ENCODE measurements at places on chromosomes 4 and X.

DNA sequence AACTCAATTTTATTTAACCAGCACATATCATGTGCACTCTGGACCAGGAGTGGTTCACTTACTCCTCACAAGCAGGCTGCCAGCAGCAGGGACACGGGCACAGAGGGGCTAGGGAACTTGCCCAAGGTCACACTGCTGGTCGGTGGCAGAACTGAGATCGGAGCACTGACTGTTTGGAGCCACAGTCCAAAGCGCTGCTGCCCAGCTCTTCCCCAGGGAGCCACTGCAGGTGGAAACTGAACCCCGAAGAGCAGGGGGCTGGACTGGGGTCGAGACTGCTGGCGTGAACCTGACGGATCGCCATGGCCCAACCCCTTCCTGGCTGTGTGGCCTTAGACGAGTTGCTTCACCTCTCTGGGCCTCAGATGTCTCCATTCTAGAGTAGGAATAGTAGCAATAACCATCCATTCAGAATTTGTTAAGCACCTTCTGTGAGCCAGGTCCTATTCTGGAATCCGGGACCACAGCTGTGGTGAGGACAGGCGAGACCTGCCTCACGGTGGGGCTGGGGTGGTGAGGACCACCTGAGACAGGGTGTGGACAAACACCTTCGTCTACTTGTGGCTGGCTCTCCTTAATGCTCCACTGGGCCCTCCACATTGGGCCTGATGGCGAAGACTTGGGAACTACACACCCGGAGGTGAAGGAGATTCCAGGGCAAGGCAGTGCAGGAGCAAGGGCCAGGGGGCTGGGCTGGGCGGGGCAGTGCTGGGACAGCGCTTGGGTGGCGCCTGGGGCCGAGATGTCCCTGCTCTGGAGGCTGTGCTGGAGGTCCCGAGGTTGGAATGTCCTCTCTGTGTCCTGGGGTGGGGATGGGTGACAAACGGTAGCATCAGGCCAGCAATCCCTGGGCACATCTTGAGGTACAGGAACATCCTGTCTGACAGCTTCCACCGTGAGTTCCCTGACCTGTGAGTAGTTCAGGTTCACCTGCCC is 32.0 kb upstream of the KIAA0232 start:
- DNase-seq, result no peak

- no peak for DNase-seq
Observed at GRCh38 chr4:138290805-138291204, 48.7 kb upstream of the SLC7A11 start.

GRCh38 chrX:47523713-47524166 is 37.3 kb upstream of the ARAF start:
- no peak for DNase-seq

DNA sequence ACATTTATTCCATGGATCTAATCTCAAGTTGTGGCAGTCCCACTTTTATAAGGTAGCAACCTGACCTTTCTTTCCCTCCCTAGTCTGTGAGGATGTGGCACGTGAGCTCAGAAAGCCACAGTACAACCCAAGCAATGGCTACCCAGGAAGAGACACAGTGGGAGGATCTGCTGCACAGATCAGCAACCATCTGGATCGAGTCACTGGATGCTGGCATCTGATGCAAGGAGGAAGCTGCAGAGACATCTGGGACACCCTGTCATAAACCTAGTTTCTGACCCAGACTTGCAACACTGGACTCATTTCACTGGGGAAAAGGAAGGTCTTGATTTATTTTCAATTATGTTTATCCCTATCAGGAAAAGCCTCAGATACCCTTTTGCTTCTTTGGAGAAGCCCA is 327.1 kb downstream of the PAPSS1 start:
- DNase-seq, result no peak

GRCh38 chr4:177308125-177308524 is 1.5 kb upstream of the NEIL3 start:
- DNase-seq, result no peak

DNA sequence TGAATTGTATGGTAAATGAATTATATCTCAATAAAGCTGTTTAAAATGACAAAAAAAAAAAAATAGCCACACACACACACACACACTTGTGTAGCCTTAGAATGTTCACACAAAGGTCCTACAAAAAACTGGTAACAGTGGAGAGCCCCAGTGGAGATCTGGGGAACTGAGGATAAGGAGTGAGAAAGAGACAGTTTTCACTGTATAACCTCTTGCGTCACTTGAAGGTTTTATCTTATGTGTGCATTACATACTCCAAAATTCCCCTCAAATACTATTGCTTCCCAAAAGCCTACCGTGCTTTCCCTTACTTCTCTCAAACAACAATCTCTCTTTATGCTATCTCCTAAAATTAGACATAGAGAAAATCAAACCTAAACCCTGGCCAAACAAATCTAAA is 67.8 kb downstream of the SMC1A start:
- no peak for DNase-seq

DNA sequence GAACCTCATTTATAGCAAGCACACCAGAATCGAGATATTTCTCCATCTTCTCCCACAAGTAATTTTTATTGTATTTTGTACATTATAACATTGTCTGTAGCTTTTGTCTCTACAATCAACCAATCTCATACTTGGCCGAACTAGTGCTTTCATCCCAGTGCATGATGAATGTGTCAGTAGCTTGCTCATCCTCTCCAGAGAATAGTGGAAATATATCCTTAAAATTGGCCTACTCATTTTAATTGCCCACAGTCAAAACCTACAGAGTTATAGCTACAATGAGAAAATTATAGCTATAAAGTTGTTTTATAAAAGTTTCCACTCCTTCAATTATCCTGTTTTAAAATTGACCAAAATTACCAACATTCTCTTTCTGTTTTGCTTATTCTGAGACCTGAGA is 103.8 kb downstream of the MAPK10 start:
- DNase-seq, result no peak

DNA sequence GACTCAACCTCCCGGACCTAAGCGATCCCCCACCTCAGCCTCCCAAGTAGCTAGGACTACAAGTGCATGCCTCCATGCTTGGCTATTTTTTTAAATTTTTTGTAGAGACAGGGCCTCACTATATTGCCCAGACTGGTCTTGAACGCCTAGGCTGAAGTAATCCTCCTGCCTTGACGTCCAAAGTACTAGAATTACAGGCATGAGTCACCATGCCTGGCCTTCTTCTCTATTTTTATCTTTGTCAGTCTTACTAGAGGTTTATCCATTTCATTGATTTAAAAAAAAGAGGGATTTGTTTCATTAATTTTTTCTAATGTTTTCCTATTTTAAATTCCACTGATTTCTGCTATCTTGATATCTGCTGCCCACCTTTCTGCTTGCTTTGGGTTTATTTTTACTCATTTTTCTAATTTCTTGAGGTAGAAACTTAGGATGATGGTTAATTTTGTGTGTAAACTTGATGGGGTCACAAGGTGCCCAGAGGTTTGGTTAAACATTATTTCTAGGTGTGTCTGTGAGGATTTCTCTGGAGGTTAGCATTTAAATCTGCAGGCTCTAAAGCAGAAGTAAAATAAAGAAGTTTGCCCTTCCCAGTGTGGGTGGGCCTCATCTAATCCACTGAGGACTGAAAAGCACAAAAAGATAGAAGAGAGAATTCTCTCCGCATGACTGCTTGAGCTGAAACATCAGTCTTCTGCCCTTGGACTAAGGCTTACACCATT is 116.2 kb upstream of the DCLK2 start:
- no peak for DNase-seq

- no peak for DNase-seq
Observed at GRCh38 chr4:48255072-48255958, 14.3 kb downstream of the TEC start.

DNA sequence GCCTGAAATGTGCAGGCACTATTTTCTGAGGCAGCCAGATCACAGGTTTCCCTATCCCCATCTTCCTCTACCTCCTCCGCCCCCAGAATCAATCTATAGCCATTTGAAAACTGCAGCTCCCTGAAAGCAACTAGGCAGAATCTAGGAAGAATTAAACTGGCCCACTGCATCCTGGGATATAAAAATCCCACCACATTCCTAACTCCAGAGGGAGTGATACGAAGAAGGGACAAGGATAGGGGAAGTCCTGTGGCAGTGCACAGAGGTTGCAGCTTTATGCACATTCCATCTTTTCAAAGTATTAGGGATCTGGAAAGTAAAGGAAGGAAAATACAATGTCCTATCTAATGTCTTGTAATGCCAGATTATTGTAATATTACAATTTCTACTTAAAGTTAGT is 18.3 kb upstream of the HERC3 start:
- DNase-seq, result no peak

DNA sequence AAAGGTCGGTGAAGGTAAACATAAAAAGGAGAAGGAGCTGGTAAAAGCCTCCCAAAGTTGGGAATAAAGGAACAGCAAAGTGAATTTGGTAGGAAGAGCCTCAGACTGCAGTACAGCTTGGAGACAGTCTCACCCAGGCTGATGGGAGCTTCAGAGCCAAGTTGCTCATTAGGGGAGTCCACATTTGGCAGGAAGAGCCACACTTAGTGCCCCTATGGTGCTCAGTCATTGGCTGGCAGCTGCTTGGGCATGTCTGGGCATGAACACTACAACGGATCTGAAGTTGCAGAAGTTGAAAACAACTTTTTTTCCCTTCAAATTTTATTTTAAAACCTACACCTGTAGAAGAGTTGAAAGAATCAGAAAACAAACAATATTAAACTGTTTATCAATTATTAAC is 2497.3 kb downstream of the ARAP2 start:
- DNase-seq, result no peak

GRCh38 chr4:40502220-40502619 is 127.4 kb downstream of the RBM47 start:
- no peak for DNase-seq

DNA sequence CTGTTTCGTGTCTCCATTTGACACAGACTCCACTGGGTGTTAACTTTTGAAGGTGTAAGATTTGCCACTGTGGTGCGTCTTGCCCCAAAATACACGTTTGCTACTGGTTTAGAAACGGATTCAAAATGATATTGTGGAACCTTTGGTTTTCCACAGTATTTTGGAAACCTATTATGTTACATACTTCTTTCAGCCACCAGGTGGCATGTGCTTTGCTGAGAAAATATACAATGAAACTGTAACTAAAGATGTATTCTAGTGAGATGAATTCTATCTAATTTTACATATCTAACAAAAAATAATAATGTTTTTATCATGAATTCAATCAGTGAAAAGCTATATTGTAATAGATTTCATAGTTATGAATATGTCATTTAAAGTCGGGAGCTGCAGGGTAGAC is 28.4 kb upstream of the SLITRK4 start:
- no peak for DNase-seq

GRCh38 chrX:118978451-118978850 is 4.0 kb downstream of the LONRF3 start:
- no peak for DNase-seq

DNA sequence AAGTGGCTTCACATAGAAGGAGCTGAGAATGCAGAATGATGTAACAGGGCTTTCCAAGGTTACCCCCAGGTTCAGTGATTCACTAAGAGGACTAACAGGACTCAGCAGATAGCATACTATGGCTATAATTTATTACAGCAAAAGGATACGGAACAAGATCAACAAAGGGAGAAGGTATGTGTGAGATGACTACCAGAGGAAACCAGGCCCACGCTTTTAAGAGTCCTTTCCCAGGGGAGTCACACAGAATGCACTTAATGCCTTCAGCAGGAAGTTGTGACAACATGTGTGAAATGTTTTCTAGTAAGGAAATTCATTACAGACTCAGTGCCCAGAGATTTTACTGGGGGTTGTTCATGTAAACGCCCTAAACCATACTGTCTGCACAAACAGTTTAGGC is 373.6 kb upstream of the MAGEB2 start:
- DNase-seq, result no peak

- no peak for DNase-seq
Observed at GRCh38 chr4:85939595-85939994, 420.3 kb downstream of the MAPK10 start.

GRCh38 chr4:123529278-123529568 is 132.6 kb downstream of the SPRY1 start:
- DNase-seq, result no peak

DNA sequence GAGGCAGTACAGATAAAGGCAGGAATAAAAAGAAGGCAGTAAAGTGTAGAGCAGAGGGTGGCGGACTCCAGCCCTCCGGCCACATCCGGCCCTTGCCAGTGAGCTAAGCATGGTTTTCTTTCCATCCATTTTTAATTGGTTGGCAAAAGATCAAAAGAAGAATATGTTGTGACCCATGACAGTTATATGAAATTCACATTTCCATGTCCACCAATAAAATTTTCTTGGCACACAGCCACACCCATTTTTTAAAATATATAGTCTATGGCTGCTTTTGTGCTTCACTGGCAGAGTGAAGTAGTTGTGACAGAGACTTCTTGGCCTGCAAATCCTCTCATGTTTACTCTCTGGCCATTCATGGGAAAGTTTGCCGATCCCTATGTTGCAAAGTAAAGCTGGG is 29.8 kb downstream of the SLC9A6 start:
- DNase-seq, result no peak

DNA sequence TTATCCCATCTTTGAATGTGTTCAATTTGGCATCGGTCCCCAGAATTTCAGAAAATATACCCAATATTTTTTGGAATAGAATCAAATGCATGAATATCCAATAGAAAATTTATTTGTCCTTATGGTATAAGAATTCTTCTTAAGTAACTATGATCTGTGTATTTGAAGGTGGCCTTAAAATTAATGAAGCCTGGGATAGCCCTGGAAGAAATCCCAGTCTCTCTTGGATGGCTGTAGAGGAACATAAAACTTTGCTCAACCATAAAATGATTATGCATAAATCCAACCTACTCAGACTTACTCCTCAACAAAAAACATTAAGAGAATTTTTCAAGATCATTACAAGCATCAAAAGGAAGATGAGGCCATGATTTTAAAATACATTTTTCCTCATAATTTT is 269.4 kb upstream of the SMIM31 start:
- DNase-seq, result no peak

GRCh38 chr4:153785910-153786721 is 2.8 kb downstream of the SFRP2 start:
- no peak for DNase-seq
